ENCODE measurements at places on chromosomes 11 and 22. TPM values are rescaled to one million over a fixed set of nuclear protein-coding genes. Genes with fewer than 3 reads are reported as not detected.

The DRICH1 gene
- total RNA-seq = not detected

DNA sequence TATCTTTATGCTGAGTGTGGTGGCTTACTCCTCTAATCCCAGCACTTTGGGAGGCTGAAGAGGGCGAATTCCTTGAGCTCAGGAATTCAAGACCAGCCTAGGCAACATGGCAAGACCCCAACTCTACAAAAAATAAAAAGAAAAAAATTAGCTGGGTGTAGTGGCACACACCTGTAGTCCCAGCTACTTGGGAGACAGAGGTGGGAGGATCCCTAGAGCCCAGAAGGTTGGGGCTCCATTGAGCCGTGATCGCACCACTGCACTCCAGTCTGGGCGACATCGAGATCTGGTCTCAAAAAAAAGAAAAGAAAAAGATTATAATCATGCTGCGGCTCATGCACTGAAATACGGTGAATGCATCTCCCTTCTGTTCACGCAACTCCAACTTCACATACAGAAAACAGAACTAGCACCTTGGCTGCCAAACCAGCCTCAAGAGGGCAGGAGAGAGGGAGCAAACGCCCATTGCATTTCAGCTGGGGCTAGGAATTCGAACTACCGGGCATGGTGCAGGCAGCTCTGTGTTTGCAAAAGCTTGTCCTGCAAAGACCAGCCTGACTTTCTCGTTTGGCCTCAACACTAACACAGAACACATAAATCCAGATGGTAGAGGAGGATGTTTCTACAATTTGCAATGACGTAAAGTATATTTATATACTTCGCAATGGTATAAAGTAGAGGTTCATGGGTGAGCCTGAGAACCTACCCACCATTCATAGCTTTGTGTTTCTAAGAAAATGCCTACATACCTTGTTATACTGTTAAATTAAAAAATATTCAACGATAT is 6.3 kb upstream of the SYNGR1 start:
- no peaks in the 10 kb centered on the region for H3K27me3 ChIP-seq
- H3K4me3 ChIP-seq = no peak overlapping the region
- H3K4me1 ChIP-seq = peaks cover 6% of the 10 kb centered on the region
- no peak for DNase-seq
- H3K27ac ChIP-seq = no peak overlapping the region

The OR4C46 gene
- not detected for total RNA-seq

The SLC2A11 gene
- 17.4 TPM for total RNA-seq

- no peak for DNase-seq
- H3K4me1 ChIP-seq = peaks cover 24% of the 10 kb centered on the region
- peaks cover 38% of the 10 kb centered on the region for H3K36me3 ChIP-seq
- H3K27me3 ChIP-seq = no peaks in the 10 kb centered on the region
Measured at GRCh38 chr11:66467756-66468155, 1.1 kb downstream of the PELI3 start.

- H3K4me1 ChIP-seq = no peaks in the 10 kb centered on the region
- H3K36me3 ChIP-seq = no peaks in the 10 kb centered on the region
- H3K27ac ChIP-seq = no peak overlapping the region
Measured at GRCh38 chr11:96741068-96741467, 351.3 kb downstream of the JRKL start.

GRCh38 chr11:2306452-2306823 is 4.6 kb downstream of the TSPAN32 start:
- H3K4me3 ChIP-seq = peak overlapping the region; percentile 28
- no peaks in the 10 kb centered on the region for H3K36me3 ChIP-seq
- DNase-seq = no peak
- peak overlapping the region; percentile 88 for H3K27ac ChIP-seq
- no peaks in the 10 kb centered on the region for H3K27me3 ChIP-seq

GRCh38 chr11:35084817-35085440 is 54.0 kb upstream of the CD44 start:
- H3K36me3 ChIP-seq = no peaks in the 10 kb centered on the region
- no peak overlapping the region for H3K4me3 ChIP-seq
- no peaks in the 10 kb centered on the region for H3K27me3 ChIP-seq
- peaks cover 76% of the 10 kb centered on the region for H3K4me1 ChIP-seq
- DNase-seq = no peak
- H3K27ac ChIP-seq = peak overlapping the region; percentile 83

GRCh38 chr22:42699281-42699975 is 21.2 kb downstream of the A4GALT start:
- H3K27me3 ChIP-seq = no peaks in the 10 kb centered on the region
- H3K27ac ChIP-seq = peak overlapping the region; percentile 86
- peak overlapping the region; percentile 2 for H3K4me3 ChIP-seq
- peaks cover 6% of the 10 kb centered on the region for H3K36me3 ChIP-seq
- peaks cover 99% of the 10 kb centered on the region for H3K4me1 ChIP-seq

GRCh38 chr11:104654181-104654813 is 244.0 kb downstream of the CASP12 start:
- no peak overlapping the region for H3K4me3 ChIP-seq
- DNase-seq = no peak
- H3K27ac ChIP-seq = no peak overlapping the region

The MUC2 gene
- total RNA-seq = not detected

DNA sequence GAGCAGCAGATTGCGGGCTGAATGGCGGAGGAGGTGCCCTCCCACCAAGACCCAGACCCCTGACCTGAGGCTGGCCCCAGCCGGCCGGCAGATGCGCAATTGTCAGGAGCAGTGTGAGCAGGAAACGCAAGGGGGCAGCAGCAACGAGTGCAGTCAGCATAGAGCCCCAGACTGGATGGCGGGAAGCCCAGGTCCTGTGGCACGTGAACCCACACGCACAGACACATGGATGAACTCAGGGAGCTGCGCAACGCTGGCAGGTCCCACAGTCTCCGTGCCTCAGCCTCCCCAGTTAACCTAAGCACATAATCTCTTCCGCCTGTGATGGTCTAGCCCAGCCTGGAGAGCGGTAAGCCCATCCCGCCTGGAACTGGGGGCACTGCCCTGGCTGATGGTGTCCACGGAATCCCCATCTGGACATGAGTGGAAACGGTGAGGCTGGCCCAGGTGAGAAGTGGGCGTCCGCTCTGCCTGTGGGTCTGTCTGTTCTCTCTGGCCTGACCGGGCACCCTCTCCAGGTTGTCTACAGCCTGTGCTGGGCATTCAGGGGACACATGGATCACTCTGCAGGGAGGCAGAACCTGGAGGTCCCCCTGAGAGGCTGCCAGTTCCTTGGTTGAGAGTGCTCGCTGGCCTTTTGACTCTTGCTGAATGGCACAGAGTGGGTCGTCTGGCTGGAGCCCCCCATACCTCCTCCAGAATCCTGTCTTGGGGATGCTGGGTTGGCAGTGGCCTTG is 626 bp upstream of the TBX10 start:
- no peaks in the 10 kb centered on the region for H3K27me3 ChIP-seq
- no peaks in the 10 kb centered on the region for H3K4me1 ChIP-seq
- DNase-seq = no peak
- H3K4me3 ChIP-seq = no peak overlapping the region

DNA sequence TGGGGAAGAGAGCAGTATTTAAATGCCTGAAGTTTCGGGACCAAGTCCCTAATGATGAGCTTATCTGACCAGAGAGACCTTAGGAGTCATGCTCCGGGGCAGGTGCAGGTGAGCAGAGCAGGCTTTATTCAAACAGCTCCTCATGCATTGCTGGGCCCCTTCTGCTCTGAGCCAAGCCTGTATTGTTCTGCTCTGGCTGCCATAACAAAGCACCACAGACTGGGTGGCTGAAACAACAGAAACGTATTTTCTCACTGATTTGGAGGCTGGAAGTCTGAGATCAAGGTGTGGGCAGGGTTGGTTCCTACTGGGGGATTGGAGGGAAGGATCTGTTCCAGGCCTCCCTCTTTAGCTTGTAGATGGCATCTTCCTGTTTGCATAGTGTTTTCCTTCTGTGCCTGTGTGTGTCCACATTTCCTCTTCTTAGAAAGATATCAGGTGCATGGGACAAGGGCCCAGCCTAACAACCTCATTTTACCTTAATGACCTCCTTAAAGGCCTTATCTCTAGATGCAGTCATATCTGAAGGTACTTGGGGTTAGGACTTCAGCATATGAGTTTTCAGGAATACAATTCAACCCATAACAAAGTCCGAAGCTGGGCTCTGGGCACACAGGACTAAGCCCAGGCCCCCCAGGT is 97.1 kb upstream of the PARVA start:
- DNase-seq = no peak
- no peak overlapping the region for H3K4me3 ChIP-seq

GRCh38 chr22:19483481-19484244 is 3.9 kb downstream of the CDC45 start:
- H3K36me3 ChIP-seq = no peaks in the 10 kb centered on the region
- peaks cover 5% of the 10 kb centered on the region for H3K27me3 ChIP-seq
- H3K27ac ChIP-seq = no peak overlapping the region
- DNase-seq = no peak
- no peak overlapping the region for H3K4me3 ChIP-seq
- peaks cover 8% of the 10 kb centered on the region for H3K4me1 ChIP-seq

The BEST1 gene
- 4.0 TPM for total RNA-seq

DNA sequence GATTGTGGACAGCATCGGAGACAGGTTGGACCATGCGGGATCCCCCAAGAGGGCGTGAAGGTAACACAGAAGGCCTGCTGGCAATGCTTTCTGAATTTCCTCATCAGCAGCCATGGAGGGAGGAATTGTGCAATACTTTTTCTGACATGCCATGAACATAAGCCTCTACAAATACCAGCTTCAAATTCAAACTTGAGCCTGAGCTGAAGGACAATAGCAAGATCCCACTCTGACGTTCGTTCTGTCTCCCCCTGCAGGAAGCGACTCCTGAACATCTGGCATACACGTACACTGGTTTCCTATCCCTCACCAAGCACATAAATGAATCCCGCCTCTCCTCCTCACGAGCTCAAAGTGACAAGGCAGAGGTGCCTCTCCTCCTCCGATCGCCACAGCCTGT is 312.2 kb downstream of the BRD1 start:
- H3K27ac ChIP-seq = no peak overlapping the region
- no peak for DNase-seq
- no peak overlapping the region for H3K4me3 ChIP-seq
- H3K36me3 ChIP-seq = no peaks in the 10 kb centered on the region

GRCh38 chr22:24137595-24137994 is 43.7 kb upstream of the SUSD2 start:
- H3K4me1 ChIP-seq = peaks cover 80% of the 10 kb centered on the region
- peak overlapping the region; percentile 62 for H3K27ac ChIP-seq
- peaks cover 14% of the 10 kb centered on the region for H3K36me3 ChIP-seq

DNA sequence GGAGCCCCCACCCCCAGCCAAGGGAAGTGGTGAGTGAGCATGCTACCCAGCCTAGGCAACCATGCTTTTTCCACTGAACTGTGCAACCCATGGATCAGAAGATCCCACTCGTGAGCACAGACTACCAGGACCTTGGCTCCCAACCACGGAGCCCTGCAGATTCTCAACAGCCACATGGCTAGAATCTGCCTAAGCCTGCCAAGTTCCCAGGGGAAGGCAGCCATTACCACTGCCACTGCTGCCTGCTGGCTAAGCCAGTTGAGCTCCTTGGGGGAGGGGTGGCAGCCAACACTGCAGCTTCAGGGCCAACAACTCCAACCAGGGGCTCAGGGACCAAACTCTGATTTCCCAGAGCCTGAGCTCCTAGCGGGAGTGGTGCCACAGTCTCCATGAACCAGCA is 195.8 kb downstream of the DLG2 start:
- no peak overlapping the region for H3K27ac ChIP-seq
- no peak overlapping the region for H3K4me3 ChIP-seq
- no peaks in the 10 kb centered on the region for H3K27me3 ChIP-seq
- H3K36me3 ChIP-seq = no peaks in the 10 kb centered on the region
- DNase-seq = no peak

- no peak overlapping the region for H3K27ac ChIP-seq
- DNase-seq = no peak
- no peak overlapping the region for H3K4me3 ChIP-seq
- peaks cover 71% of the 10 kb centered on the region for H3K36me3 ChIP-seq
- peaks cover 40% of the 10 kb centered on the region for H3K4me1 ChIP-seq
Measured at GRCh38 chr22:19473578-19473977, 5.4 kb downstream of the UFD1 start.

GRCh38 chr22:38273135-38273826 is 471 bp upstream of the TMEM184B start:
- peak overlapping the region; percentile 98 for H3K4me3 ChIP-seq
- no peaks in the 10 kb centered on the region for H3K27me3 ChIP-seq
- H3K4me1 ChIP-seq = peaks cover 48% of the 10 kb centered on the region
- H3K36me3 ChIP-seq = no peaks in the 10 kb centered on the region
- H3K27ac ChIP-seq = peak overlapping the region; percentile 95
- DNase-seq = no peak

The APOBEC3C gene
- 7.2 TPM for total RNA-seq

The POTEH gene
- total RNA-seq = not detected

The LMO2 gene
- 13.3 TPM for total RNA-seq

- H3K27me3 ChIP-seq = no peaks in the 10 kb centered on the region
- H3K4me3 ChIP-seq = no peak overlapping the region
- H3K36me3 ChIP-seq = peaks cover 30% of the 10 kb centered on the region
- no peak overlapping the region for H3K27ac ChIP-seq
- DNase-seq = no peak
Measured at GRCh38 chr22:46996595-46997310, 234.3 kb downstream of the TBC1D22A start.

DNA sequence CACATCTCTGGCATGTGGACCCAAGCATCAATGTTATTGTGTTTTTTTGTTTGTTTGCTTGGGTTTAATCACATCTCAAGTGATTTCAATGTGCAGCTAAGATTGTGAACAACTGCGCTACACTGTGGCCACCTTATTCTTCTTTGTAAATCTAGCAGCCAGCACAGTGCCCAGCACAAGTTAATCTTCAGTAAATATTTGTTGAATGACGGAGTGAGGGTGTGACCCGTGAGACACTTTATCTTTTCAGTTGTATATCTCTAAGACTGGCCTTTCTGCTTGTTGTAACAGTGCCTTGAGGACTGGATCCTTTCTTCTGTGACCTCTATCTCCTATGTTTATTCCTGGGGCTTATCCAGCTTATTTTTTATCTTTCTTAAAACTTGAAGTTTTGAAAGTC is 21.4 kb upstream of the AMOTL1 start:
- no peak overlapping the region for H3K4me3 ChIP-seq
- peaks cover 41% of the 10 kb centered on the region for H3K4me1 ChIP-seq
- H3K27me3 ChIP-seq = no peaks in the 10 kb centered on the region
- H3K36me3 ChIP-seq = no peaks in the 10 kb centered on the region
- no peak for DNase-seq

DNA sequence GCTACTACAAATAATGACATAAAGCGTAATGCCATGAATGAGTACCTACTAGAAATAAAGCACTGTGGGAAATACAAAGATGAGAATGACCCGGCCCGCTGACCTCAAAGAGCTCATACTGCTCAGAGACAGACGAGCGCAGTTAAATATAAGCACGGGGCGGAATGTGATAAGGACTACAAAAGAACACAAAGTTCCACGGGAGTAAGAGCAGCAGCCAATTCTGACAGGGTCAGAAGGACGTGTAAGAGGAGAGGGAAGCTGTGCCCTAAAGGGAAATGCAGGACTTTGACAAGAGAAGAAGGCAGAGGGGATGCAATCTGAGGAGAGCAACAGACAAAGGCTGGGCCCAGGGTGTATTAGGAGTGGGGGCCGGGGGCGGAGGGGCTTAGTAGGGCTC is 314.6 kb downstream of the LARGE1 start:
- no peaks in the 10 kb centered on the region for H3K36me3 ChIP-seq
- H3K27me3 ChIP-seq = no peaks in the 10 kb centered on the region
- H3K4me3 ChIP-seq = no peak overlapping the region
- no peak for DNase-seq
- H3K4me1 ChIP-seq = peaks cover 11% of the 10 kb centered on the region

GRCh38 chr11:120035756-120036155 is 102.2 kb downstream of the TRIM29 start:
- H3K4me3 ChIP-seq = no peak overlapping the region
- no peak for DNase-seq
- H3K36me3 ChIP-seq = no peaks in the 10 kb centered on the region
- H3K27me3 ChIP-seq = no peaks in the 10 kb centered on the region
- H3K27ac ChIP-seq = no peak overlapping the region

GRCh38 chr11:36155124-36155561 is 134.1 kb downstream of the COMMD9 start:
- peak overlapping the region; percentile 29 for H3K27ac ChIP-seq
- peaks cover 14% of the 10 kb centered on the region for H3K4me1 ChIP-seq
- no peaks in the 10 kb centered on the region for H3K27me3 ChIP-seq
- no peak for DNase-seq
